ENCODE measurements at places on chromosomes 1 and 21. TPM values are rescaled to one million over a fixed set of nuclear protein-coding genes. Genes with fewer than 3 reads are reported as not detected.

DNA sequence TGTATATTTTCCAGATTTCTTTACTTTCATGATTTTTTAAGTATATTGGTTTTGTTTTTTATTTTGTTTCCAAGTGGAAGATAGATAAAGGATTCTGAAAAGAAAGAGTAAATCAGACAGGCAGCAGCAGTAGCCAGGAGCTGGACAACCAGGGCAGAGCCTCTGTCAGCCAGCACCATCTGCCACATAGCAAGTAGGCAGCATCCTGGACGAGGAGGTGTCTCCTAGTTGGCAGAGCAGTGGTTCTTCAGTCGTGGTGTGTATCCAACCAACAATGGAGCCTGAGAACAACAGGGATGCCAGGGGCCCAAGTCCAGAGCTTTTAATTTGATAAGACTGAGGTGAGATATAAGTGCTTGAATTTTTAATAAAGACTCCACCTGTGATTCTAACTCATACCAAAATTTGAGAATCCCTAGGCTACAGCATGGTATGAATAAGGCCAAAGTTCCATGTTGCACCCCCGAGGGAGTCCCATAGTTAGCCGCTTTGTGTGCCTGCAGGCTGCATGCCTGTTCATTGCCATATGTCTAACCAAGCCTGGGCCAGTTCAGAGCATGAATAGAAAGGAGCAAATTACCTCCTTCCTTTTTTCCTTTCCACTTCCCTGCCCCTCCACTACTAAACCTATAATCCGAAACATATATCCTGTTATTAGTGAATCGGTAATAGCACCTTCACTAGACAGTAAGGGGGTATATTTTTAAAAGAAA, 153.2 kb downstream of the NTNG1 start:
- DNase-seq = no peak

Gene GLIS1
- 0.77 TPM for polyA plus RNA-seq

GRCh38 chr1:66370462-66370971, 163.4 kb upstream of the SGIP1 start:
- no peak for DNase-seq

DNA sequence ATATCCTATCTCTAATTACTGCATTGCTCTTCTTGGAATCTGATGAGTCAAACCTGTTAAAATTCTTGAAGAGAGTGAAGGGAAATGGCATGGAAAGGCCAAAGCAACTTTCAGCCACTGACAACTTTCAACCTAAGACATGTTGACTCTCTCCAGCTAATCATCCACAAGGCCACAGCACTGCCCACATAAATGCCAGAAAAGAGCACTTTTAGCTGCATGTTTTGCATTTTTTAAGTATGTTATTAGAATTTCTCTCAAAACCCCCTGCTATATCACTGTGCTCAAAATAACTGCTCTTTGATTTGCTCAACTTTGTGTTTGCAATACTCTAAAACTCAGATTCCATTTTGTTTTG, 352.5 kb downstream of the ADGRL2 start:
- no peak for DNase-seq
